ENCODE measurements at places on chromosomes 7 and 10. TPM values are rescaled to one million over a fixed set of nuclear protein-coding genes. Genes with fewer than 3 reads are reported as not detected.
A peak's percentile ranks its signal among the peaks of the same experiment; 100 is the strongest.

- no peak for DNase-seq
Observed at GRCh38 chr7:104906032-104906431, 108.0 kb upstream of the KMT2E start.

Gene OR2A12
- not detected for total RNA-seq

Gene OR2A1
- total RNA-seq, result not detected

DNA sequence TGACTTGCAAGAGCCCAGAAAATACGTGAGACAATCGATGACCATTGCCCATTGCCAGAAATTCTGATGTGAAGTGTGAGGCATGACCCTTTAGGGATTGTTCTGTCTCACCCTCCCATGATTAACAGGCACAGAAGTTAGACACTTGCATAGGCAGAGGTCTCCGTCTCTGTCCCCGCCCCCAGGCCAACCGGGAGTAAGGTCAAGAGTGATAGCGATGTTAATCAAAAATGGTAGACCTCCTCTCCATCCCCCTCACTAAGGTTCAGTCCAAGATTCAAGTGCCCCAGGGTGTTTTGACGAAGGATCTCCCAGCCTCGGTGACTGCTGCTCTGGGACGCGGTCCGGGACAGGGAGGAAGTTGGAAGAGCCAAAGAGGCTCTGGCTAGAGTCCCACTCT lies 22.7 kb upstream of the TRPV6 start:
- no peak for DNase-seq

- peak; percentile 38 for DNase-seq
Observed at GRCh38 chr7:73827567-73828106, 3.2 kb upstream of the CLDN4 start.
